NCI-H1930 (cell line): ENCODE measurements at places on chromosomes 16 and 17.

DNA sequence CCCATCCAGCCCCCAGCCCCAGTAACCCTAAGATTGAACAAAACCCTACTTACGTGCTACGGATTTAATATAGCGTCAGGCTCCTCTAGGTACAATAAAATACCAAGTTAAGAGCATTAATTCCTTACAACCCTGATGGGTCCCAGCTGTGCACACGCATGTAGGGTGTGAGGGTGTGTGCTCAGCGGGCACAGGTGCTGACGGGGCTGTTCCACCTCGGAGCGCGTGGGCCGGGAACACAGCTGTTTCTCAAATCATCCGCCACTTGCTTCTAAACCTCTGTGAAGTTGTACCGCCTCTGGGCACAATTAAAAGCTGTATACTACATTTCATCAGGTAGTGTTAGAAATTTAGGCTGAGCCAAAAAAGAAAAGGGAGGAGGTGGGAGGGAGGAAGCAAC, 478.6 kb downstream of the MAF start:
- DNase-seq, result no peak

- DNase-seq, result no peak
These were observed 48.5 kb downstream of the HAPSTR1 start for GRCh38 chr16:9139965-9140364.

GRCh38 chr16:10883004-10883403, 6.0 kb downstream of the CIITA start:
- DNase-seq, result no peak

DNA sequence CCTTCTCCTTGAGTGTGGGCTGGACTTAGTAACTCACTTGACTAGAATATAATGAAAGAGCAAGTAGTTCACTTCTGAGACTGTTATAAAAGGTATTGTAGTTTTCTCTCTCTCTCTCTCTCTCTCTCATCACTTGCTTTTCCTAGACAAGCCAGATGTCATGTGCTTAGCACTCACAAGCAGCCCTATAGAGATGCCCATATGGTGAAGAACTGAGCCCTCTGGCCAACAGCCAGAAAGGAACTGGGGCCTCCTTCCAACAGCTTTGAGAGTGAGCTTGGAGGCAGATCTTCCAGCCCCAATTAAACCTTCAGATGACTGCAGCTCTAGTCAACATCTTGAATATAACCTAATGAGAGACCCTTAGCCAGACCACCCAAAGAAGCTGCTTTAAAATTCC, 440.5 kb downstream of the GRIN2A start:
- no peak for DNase-seq

DNA sequence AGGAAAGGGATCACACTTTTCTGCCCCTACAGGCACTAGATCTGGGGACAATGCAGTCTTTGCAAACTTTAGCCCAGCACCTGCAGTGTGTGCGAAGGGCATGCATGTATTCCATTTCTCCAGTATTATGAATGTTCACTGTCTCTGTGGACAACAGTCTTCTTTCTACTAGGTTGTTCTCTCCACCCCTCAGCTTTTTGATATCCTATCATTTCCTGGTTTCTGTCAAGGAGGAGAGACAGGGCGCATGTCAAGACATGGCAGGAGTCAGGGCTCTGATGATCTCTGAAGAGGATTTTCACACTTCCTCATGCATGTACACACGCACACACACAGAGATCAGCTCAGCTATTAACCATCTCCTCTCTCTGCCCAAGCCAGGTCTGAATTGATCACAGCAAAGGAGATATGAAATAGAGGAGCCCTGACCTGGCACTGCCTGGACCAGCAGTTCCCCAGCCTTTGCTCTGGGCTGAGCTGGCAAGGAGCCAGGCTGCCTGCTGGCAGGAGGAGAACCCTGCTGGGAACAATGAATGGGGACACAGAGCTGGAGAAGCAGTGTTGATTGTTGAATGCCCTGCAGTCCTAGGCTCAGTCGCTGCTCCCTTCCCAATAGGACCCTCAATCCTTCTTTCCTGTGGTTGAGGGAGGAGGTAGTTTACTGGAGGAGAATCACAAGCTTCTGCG, 2.6 kb downstream of the GPR179 start:
- DNase-seq, result no peak

DNA sequence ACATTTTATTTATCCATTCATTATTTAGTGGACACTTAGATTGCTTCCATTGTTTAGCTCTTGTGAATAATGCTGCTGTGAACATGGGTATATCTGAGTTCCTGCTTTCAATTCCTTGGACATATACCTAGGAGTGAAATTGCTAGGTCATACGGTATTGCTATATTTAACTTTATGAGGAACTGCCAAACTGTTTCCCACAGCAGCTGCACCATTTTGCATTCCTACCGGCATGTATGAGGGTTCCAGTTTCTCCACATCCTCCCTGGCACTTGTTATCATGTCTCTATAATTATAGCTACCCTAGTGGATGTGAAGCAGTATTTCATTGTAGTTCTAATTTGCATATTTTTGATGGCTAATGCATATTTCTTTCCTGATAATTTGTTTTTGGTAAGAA, 23.7 kb upstream of the DRG2 start:
- DNase-seq, result no peak

DNA sequence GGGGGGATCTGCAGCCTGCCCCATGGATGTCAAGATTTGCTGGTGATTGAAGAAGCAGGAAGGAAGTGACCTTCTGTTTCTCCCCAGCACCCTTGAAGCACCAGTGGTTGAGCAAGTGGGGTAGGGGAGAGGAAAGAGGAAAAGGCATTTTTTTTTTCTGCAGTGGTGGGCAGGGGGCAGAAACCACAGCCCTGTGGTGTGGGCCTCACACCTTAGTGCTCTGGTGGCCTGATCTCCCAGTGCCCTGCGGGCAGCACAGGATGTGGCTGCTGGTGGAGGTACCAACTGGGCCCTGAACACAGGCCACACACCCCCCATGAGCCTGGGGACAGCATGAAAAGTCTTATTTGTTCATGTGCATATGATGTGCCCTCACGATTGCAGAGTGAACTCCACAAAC, 7.1 kb downstream of the ITGAD start:
- no peak for DNase-seq

DNA sequence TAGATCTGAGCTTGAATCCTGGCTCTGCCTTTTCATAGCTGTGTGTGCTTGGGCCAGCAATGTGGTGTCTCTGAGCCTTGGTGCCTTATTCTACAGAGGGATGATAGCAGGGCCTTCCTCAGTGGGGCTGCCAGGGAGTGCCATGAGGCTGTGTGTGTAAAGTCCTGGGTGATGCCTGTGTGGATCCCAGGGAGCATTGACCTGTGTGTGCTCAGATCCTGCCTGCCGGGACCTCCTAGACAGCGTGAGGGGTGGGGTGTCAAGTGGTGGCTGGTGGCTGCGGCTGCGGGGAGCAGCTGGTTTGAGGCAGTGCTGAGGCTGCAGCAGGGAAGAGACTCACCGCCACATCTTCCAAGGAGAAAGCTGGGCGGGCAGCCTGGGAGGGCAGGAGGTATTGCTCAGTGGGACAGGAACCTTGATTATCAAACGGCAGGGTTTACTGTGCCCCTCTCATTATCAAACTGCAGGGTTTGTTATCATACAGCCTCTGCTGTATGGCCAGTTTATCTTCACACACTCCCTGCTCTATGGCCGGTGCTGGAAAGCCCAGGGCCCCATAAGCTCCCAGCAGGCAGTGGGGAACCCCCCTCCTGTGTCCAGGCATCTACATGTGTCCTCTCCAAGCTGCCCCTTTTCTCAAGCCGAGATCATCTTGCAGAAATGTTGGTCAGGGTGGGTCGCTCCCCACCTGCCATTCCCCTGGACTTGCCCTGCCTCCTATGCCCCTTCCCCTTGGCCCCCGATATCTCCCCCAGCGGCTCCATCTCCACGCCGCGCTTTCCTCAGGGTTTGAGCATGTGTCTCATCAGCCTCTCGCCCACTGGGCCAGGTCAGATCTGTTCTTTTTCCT, 3.1 kb upstream of the ADCY7 start:
- DNase-seq, result no peak

GRCh38 chr17:16425202-16425601, 9.8 kb downstream of the TRPV2 start:
- no peak for DNase-seq

GRCh38 chr17:19263641-19264051, 26.5 kb downstream of the EPN2 start:
- no peak for DNase-seq

- no peak for DNase-seq
These were observed 14.7 kb upstream of the NACA2 start for GRCh38 chr17:61605692-61606091.

DNA sequence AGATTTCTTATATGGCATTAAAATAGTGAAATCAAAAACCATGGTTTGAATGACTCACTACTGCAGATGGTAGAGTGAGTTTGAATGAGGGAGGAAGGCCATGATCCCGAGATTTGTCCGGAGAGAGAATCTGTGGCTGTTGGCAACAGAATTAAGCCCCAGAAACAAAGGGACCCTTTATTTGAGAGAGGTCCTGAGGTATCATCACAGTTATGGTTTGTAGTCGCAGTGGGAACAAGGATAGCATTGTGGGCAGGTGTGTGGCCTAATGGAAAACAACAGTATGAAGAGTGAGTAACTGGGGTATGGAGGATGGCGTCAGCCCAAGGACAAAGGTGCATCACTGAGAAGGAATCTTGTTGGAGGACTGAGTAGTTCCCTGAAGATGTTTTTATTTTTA, 8.5 kb upstream of the ZFP3 start:
- DNase-seq, result no peak
